NCI-H1930 (cell line): ENCODE measurements at places on chromosomes 7 and 10.

DNA sequence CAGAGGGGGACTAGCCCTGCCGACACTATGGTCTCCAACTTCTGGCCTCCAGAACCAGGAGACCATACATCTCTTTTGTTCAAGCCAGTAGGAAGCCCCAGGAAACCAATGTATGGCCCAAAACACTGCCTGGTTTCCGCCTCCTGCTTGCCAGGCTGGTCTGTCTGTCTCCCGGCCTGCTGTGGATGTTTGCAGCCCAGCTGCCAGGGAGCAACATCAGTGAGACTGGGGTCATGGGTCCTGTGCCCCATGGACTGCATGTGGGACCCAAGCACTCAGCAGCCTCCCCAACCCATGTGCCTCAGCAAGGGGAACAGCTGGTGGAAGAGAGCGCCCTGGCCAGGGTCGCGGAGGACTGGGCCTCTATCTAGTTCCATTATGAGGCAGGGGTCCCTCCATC is 33.4 kb upstream of the NUB1 start:
- no peak for DNase-seq

DNA sequence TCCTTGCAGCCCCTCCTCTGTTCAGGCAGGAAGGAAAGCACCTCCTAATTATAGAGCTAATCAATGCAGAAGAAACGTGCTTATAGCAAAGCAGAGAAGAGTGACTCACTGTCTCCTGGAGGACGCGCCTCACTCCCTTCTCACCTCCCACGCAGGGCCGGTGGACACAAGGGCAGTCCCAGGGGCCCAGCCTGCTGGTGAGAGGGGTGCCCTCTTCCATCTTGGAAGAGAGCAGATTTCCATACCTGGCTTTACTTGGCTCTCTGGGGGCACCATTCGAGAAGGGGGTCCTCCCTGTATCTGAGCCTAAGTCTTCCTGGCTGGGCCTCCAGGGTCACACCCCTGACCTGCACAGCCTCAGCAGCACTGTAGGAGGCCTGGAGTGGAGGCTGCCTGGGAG is 55.8 kb downstream of the RASGEF1A start:
- no peak for DNase-seq

GRCh38 chr7:36119005-36119706 is 33.9 kb upstream of the EEPD1 start:
- DNase-seq: no peak

- DNase-seq: no peak
Measured at GRCh38 chr10:122646511-122647382, 52.9 kb downstream of the C10orf120 start.

DNA sequence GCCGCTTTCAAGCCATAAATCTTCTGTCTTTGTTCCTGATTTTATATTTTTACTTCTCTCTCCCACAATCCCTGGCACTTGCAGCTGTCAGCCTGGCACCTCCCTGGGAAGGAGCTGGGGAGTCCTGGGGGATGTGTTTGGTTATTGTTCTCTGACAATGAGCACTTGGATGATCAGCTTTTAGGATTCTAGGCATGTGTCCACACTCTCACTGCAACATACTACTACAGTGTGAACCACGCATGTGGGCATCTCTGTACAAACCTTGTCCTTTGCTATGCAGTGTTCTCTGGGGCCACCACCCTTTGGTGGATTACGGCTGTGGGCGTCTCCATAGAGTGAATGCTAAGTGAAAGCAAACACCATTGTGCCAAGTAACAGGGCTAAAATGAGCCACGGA is 168.4 kb upstream of the KMT2E start:
- no peak for DNase-seq

DNA sequence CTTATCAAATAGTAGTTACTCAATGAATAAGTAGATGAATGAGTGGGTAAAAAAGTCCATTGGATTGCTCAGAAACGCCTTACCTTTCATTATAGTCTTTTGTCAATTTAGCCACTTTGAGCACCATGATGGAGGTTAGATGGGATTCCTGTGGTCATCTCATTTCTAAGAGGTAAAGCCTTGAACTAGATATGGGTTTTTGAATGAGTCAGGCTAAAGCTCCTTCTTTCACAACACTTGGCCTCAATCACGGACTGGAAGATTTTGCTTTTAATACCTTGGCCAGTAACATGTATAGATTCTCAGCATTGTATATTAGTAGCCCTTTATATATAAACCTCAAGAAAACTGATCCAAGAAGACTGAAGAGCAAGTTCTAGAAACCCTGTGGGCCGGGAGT is 99.7 kb upstream of the CCDC6 start:
- DNase-seq: no peak

DNA sequence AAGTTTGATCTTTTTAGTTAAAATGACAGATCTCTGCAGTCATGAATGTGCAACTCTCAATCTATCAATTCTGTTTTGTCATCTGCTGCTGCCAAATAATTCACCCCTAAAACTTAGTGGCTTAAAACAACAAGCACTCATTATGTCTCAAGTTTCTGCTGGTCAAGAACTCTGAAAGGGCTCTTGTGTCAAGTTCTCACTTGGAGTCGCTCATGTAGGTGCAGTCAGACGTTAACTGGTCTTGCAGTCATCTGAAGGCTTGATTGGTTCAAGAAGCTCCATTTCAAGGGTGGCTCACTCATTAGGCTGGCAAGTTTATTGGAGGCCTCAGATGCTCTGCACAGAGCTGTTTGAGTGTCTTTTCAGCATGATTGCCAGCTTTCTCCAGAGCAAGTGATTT is 28.5 kb upstream of the LRRC72 start:
- DNase-seq: no peak

- no peak for DNase-seq
Measured at GRCh38 chr10:103144041-103144440, 49.0 kb downstream of the NT5C2 start.

DNA sequence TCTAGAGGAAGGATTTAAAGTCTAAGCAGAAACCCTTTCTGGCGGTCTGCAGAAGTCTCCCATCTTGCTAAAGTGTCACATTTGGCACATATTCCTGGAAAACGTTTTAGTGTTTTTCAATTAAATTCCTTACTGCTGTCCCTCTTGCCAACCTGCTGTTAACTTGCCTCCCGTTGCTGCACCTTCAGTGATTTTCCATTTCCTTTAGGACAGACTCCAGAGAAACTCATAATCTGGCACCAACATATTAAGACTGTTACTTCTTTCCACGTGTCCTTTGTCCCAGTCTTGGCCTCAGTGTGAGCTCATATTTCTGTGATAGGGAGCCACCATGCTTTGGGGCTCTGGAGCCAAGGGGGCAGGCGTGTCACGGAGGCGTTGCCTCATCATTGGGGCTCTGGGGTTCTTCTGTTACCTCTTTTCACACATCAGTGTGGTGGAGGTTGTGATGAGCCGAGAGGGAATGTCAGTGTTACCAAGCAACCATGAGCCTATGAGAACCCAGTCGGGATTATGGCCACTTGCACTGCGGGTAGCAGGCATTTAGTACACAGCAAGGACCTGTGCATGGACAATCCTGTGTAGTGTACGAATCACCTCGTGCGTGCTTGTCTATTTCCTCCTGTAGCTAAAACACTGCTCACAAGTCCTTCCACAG is 26.0 kb upstream of the ZNF32 start:
- DNase-seq: no peak

DNA sequence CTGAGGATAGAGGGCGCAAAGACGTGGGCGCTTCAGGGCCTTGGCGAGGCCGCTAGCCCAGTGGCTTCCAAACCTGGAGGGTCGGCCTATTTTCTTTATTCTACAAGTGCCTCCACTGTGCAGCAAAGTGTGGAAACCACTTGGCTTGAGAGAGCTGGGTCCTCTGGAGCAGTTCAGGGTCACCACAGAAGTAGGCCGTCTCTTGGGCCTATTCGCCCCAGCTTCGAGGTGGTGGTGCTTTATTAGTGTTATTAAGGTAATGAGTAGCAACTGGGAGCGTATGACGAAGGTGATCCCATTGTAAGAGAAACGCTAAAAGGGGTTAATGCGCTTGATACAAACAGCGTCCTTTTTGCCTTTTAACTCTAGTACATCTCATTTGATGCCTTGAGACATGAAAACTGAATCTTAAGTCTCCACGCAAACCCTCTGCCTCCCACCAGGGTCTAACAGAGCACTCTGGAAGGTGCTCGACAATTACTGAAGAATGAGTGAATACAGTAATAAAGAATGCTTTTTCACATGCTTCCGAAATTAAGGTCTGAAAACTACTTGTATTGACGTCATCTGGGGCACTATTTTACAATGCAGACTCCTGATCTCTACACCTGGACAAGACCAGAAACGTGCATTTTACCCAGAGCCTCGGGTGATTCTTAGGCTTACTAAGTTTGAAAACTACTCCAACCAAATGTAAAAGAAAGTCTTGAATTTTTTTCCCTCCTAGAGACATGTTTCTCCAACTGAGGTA is 647 bp upstream of the GSAP start:
- DNase-seq: no peak

GRCh38 chr10:94407668-94408067 is 5.3 kb downstream of the TBC1D12 start:
- DNase-seq: no peak

DNA sequence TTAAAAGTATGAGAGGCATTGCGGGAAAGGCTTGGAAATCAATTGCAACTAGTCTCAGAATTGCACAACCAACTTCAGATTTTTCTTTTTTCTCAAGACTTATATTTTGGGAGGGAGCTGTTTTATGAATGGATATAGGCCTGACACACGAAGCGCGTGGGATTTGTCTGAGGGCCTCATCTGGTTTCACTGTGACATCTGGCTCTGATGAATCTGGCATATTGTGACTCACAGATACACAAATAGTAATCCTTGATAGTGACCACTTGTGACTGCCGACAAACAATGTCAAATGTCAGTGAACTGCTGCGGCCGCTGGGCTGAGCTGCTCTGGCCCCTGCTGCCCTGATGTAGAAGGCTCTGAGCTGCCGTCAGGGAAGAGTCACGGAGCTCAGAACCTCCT is 655.1 kb downstream of the INHBA start:
- no peak for DNase-seq

GRCh38 chr10:104806801-104807200 is 165.7 kb downstream of the SORCS3 start:
- DNase-seq: no peak

GRCh38 chr7:93062599-93062998 is 55.2 kb downstream of the SAMD9 start:
- no peak for DNase-seq

DNA sequence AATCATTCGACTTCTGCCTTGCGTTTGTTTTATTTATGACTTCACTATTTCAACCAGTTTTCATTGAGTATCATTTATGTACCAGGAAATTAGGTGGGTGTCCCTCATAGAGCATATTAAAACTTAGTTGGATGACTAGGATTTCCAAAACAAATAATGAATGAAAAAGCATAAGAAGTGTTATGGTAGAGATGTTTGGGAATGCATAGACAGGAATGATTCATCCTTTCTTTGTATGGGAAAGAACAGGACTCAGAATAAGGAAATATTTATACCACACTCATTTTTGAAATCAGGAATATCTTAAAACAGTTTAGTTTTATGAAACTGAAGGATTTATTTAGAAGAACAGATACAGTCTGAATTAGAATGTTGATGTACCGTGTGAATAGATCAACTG is 315.7 kb downstream of the EXOC4 start:
- DNase-seq: no peak

DNA sequence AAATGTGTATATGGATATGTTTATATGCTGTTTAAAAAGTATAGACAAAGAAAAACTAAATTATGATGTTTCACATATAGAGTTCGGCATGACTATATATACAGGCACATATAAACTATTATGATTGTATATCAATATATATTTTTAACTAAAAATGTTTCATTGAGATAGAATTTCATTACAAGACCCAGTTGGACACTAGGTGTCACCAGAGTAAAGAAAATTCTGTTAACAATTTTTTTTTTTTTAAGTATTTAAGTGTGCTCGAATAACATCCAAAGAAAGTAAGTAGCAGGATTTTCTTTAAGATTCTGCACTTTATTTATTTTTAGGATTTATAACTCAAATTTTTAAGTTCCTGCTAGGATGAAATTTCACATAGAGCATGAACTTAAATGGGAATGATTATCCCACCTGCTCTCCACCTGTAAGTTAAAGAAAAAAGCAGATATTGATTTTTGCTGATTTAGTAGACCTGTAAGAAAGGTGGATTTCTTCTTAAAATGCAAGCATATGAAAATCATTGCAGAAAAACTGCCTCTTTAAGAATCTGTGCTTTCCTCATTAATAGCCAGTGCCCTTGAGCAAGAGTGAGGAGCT is 961.5 kb downstream of the PCDH15 start:
- DNase-seq: no peak

GRCh38 chr7:48177271-48177670 is 6.0 kb downstream of the ABCA13 start:
- DNase-seq: no peak

- DNase-seq: no peak
Measured at GRCh38 chr10:95244152-95244551, 46.7 kb downstream of the PDLIM1 start.

GRCh38 chr10:50332108-50332842 is 81.0 kb upstream of the ASAH2 start:
- no peak for DNase-seq
